ENCODE measurements at places on chromosomes 16 and 17.

DNA sequence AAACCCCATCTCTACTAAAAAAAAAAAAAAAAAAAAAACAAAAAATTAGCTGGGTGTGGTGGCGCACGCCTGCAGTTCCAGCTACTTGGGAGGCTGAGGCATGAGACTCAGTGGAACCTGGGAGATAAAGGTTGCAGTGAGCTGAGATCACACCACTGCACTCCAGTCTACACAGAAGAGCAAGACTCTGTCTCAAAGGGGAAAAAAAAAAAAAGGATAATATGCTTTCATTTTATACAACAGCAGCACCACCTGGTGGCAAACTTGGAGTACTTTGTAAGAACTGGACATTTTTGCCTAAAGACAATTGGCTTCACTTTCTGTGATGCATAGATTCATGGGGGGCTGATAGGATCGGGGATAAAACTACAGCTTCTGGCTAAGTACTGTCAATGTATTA lies 8.5 kb downstream of the CHTF8 start:
- peak; percentile 65 for DNase-seq

GRCh38 chr16:35146031-35146710 lies 1686.8 kb downstream of the TP53TG3F start:
- no peak for DNase-seq

DNA sequence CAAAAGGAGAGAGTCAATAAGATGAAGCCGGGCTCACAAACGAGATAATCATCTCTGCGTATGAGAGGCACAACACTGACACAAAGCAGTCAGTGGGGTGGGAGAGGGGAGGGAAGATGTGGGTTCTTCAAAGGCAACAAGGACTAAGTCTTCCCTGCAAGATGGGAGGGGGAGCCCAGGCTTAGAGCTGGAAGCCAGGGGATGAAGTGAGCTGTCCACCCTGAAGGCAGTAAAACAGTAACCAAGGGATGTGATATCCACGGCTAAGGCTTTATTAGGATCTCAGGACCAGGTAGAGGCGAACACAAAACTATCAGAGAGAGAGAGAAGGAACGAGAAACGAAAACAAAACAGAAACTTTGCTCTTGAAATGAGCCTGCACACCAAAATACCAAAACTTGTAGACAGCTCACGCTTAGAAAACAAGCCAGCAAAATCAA lies 115.9 kb downstream of the DYNLRB2 start:
- DNase-seq, result peak; percentile 42

- DNase-seq, result no peak
Measured at GRCh38 chr16:78117391-78117790, 17.9 kb downstream of the WWOX start.

GRCh38 chr16:89410794-89411309 lies 79.5 kb downstream of the ANKRD11 start:
- DNase-seq, result no peak

Data from CD4-positive, alpha-beta T cell treated with Interleukin-15 for 4 hours (primary cell).